ENCODE measurements at places on chromosomes 7 and 10.
A peak's percentile ranks its signal among the peaks of the same experiment; 100 is the strongest.

DNA sequence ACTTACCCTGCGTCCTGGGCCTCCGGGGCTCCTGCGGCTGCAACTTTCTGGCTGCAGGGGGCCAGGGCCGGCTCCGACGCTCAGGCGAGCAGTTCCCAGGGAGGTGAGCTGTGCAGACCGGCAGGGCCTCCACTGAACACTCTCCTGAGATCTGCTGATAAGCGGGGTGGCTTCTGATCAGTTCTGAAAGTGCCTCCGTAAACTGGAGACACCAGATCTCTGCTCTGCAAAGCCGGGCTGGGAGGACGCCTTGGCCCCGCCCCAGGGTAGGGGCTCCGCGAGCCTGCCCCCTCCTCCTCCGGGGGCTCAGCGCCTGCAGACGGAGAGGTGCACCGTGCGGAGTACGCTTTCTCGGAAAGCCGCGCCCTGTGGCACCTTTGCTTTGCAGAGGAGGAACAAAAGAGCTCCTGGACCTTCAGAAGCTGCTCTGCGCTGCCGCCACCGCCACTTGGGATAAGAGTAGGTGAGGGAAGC is 141.3 kb upstream of the VKORC1L1 start:
- DNase-seq, result no peak

DNA sequence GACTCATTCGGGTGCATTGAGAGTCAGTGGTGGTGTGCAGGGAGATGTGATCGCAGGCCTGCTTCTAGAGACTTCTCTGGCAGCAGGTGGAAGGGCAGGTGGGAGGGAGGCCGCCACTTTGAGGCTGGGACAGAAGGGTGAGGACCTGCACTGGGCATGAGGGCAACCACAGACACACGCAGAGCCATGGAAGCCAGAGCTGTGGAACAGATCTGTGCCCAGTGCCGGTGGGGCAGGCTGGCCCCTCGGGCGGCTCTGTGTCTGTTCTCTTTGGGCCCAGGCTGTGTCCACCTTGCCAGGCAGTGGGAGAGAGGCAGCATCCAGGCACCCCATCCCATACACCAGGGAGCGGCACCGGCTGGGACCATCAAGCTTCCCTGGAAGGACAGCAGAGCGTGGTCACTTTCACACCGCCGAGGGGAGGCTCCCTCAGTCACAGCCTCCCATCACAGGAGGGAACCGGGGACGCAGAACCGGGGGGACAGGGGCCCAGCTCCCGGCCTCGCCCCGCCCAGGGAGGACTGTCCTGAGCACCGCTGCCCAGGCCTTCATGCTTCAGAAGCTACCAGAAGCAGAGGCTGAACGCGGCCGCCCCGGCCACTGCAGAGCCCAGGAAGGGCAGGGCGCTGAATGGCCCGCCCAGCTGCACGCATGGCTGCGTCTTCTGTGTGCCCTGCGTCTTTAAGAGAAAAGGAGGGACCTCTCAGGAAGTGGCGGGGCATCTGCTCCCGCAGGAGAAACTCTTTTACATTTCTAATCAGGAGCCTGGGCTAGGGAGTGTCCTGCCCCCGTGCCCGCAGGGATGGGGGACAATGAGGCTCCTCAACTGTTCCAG is 32.1 kb downstream of the EN2 start:
- no peak for DNase-seq

DNA sequence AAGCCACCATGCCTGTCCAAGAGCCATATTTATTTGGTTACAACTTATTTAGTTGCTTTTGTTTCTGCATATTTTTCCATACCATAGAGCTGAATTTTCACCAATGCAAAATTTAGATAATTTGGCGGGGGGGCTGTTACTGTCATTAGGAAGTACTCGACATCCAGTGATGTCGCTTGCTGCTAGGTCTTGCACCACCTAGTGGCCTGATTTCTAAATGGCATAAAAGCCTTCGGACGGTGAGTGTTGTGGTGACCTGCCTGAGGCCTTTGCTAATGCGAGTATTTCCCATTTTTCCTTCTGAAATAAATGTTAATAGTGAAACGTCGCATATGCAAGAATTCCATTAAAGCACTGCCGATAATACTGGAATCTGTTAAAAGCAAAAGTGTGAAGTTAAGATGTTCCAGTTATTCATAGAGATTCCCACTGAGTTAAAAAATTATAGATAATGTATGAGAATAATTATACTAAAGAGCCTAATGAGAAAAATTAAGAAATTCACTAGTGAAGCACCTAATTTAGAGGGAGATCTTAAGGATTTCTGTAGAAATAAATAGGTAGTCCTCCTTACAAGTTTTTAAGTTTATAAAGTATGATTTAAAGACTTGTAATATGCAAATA is 86.1 kb upstream of the DNAJB6 start:
- DNase-seq, result peak; percentile 65

GRCh38 chr10:75367901-75368300 is 33.7 kb downstream of the ZNF503 start:
- no peak for DNase-seq

GRCh38 chr7:151244196-151244840 is 4.2 kb downstream of the SMARCD3 start:
- DNase-seq, result peak; percentile 51

DNA sequence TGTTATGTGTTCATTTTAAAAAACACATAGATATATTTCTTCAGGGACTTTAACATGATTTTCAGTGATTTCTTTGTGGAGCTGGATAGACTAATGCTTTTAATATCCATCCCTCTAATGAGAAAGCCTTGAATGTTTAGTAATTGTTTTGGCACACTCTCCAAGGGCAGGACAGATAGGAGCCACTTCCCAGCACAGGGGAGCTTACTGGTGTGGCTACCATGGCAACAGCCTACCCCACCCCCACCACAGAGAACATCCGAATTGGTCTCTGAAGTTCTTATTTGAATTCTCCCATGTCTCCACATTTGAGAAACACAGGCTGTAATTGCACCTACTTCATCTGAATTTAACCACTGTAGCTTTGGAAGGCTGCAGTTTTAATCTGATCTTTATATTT is 87.7 kb downstream of the PRKG1 start:
- DNase-seq, result no peak

DNA sequence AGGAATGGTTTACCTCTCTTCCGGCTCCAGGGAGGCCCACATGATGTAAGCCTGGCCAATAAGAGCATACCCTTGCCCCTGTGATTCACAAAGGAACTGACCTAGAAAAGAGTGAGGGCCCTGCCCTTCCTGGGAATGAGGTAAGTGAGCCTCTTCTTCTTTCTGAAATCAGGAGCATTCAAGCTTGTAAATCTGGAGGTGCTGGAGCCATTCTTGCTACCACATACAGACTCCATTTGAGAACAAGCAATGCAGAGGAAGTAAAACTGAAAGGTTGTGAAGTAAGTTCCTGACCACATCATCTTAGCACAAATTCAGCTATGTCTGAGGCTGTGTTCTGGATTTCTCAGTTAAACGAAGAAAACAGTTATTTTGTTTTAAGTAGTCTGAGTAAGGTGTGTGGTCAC is 132.2 kb downstream of the CD36 start:
- peak; percentile 73 for DNase-seq

DNA sequence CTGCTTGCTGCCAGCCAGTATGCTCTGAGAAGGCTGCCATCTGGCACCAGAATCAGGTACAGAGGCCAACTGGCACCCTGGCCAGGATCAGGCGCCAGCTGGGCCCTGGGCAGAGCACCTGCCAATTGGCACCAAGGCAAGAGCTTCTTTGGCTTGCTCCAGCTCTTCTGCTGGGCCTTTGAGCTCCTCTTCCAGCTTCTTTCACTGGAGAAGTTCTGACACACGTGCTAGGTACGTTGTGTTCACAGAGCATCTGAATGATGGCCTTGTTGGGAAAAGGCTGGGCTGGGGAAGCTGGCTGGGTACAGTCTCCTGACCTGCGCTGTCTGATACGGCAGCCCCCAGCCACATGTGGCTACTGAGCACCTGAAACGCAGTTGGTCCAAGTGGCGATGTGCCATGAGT is 31.7 kb upstream of the OPALIN start:
- no peak for DNase-seq

DNA sequence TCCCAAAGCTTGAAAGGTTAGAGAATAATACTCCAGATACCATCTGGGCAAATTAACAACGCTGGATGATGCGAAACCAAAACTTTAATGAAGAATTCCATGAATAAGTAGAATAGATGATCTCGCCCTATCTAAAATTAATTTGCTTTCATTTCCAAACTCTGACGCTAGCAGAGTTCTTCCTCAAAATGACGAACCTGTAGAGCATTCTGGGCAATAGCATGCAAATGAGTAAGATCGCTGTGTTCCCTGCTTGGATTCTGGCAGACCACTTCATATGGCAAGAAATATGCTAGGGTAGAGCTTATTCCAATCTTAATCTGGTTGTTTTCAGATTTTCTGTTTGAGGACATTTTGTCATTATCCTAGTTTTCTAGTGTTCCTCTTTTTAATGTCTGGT is 36.1 kb upstream of the SMNDC1 start:
- DNase-seq, result peak; percentile 88
